Globus pallidus (tissue), 1 donor: ENCODE measurements at places on chromosomes 16 and 17.

DNA sequence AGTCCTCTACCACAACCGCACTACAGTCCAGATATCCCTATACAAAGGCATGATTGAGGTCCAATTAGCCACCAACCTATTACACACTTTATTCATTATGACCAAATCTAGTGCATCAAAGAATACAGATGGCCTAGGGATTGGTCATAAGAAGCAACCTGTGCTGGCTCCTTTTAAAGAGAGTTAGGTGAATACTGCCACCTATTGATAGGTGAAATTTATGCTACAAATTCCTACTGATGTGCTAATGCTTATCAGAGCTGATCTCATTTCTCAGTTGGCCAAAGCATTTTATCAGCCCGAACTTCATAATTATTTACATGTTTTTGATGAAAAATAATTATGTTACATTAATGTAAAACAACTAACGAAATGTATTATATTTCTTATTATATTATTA lies 166.3 kb downstream of the ANKFN1 start:
- peak; percentile 7 for DNase-seq

DNA sequence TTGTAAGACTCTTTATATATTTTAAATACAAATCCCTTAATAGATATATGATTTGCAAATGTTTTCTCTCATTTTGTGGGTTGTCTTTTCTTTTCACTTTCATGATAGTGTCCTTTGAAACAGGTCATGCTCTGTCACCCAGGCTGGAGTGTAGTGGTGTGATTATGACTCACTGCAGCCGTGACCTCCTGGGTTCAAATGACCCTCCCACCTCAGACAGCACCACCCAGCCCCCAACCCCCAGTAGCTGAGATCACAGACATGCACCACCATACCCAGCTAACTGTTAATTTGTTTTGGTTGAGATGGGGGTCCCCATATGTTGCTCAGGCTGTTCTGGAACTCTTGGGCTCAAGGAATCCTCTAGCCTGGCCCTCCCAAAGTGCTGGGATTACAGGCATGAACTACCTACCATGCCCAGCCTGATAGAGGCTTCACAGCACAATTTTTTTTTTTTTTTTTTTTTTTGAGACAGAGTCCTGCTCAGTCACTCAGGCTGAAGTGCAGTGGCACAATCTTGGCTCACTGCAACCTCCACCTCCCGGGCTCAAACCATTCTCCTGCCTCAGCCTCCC lies 18.5 kb upstream of the TMIGD1 start:
- no peak for DNase-seq

GRCh38 chr17:1224330-1224729 lies 44.5 kb upstream of the ABR start:
- DNase-seq: no peak

DNA sequence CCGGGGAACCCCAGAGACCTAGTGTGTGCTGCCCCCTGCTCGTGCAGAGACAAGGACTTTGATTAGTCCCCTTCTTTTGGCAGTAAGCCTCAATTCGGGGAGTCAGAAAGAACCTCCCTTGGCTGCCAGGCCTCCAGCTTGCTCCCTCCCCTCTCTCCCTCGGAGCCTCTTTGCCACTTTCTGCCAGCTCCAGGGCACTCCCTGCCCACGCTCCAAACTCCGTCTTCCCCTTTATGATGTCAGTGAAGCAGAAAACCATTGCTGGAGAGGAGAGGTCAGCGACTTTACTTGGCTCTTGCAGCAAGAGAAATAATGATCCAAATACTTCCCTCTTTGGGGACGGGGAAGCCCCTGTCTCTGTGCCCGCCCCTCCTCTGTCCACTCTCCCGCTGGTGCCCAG lies 28.1 kb downstream of the TTYH2 start:
- peak; percentile 73 for DNase-seq

DNA sequence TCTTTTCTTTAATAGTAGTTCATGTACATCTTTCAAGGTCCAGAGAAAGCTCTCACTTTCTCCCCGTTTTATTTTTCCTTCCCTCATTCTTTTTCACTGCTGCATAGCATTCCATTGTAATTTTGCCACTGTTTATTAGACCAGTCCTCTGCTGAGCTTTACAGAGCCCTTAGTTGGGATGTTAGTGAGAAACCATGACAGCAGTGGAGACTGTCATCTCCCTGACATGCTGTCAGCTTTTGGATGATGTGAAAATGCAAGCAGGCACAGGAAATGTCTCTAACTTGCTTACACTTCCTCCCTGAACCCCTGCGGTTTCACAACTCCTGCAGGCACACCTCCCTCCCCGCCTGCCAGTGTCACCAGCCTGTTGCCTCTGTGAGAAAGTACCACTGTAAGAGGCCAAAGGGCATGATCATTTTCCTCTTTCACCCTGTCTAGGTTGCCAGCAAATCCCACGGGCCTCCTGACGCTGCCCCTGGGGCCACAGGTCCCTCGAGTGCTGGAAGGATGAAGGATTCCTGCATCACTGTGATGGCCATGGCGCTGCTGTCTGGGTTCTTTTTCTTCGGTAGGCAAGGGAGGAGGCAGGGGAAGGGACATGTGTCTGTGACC lies at the start of gene ITGAL:
TSS of gene ITGAL (plus strand) at position 415 of the 615 bp plus-strand sequence. CDS start at position 511, 96 bp downstream.
- DNase-seq: peak; percentile 48

- no peak for DNase-seq
Measured at GRCh38 chr17:22304667-22305303, 612.5 kb downstream of the KCNJ18 start.

GRCh38 chr17:33205552-33205951 lies 87.5 kb downstream of the ASIC2 start:
- DNase-seq: no peak

DNA sequence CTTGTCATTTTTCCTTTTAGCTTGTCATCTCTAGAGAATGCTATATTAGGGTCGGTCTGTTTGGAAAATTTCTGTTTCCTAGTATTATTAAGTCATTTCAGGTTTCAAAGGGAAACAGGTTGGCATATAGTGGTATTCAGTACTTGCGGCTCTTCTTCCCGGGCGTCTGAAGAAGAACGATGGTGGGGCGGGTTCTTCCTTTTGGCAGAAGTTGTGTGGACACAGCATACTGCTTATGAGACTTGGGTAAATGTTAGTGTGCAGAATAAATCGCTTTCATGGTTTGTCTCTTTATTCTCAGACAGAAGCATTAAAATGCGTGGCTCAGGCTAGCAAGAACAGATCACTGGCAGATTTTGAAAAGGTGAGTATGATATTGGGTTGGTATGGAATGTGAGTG lies 9.6 kb upstream of the CDK5R1 start:
- no peak for DNase-seq

GRCh38 chr16:80938004-80938878 lies 68.4 kb downstream of the CMC2 start:
- DNase-seq: peak; percentile 9

DNA sequence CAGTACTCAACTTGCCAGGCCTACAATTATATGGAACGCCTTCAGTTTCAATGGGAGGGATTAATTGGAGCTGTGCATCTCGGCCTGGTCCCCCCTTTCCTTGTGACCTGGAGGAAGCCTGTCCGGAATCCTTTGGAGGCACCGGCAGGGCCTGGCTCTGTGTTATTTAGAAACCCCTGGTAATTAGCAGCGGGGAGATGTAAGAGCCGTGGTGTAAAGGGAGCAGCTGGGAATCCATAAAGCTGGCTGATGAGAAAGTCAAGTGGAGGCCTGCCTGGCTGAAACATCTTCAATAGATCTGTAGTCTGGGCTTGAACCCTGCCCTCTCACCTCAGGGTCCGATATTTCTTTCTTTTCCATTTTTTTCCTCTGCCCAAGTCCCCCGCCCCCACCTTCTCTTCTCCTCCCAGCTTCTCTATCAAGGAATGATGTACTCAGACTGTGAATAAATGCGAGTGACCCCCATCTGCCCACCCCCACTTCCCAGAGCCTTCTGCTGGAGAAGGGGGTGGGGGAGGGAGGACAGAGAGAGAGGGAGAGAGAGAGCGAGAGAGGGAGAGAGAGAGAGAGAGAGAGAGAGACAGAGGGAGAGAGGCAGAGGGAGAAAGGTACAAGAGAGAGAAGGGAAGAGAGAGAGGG lies 495.5 kb upstream of the ZFHX3 start:
- DNase-seq: no peak

GRCh38 chr16:3640207-3640606 lies 14.3 kb upstream of the DNASE1 start:
- DNase-seq: no peak

- peak; percentile 51 for DNase-seq
Measured at GRCh38 chr16:79437764-79438751, 162.5 kb downstream of the MAF start.

GRCh38 chr16:1762196-1762878 lies 9.0 kb downstream of the NME3 start:
- DNase-seq: no peak

- no peak for DNase-seq
Measured at GRCh38 chr16:50246299-50247122, 19.8 kb upstream of the ADCY7 start.

DNA sequence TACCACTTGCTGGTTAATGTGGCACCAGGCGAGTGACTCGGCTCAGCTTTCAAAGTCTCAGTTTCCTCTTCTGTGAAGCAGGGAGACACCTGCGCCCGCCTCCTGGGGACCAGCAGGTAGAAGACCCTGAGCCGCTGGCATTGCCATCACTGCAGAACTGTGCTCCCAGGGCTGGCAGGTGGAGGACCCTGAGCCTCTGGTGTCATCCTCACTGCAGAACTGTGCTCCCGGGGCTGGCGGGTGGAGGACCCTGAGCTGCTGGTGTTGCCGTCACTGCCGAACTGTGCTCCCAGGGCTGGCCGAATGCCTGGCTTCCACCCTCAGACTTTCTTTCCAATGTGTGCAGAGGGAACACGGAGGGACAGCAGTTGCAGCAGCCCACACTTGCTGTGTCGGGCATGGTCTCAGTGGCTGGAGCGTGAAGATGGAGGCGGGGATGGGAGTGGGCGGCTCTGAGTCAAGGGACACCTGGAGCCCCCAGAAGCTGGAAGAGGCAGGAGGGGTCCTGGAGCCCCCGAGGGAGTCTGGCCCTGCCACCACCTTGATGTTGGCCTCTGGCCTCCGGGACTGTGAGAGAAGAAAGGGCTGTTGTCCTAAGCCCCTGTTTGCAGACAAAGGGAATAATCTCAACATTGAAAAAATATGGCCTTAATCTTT lies 75.8 kb upstream of the METTL9 start:
- no peak for DNase-seq

DNA sequence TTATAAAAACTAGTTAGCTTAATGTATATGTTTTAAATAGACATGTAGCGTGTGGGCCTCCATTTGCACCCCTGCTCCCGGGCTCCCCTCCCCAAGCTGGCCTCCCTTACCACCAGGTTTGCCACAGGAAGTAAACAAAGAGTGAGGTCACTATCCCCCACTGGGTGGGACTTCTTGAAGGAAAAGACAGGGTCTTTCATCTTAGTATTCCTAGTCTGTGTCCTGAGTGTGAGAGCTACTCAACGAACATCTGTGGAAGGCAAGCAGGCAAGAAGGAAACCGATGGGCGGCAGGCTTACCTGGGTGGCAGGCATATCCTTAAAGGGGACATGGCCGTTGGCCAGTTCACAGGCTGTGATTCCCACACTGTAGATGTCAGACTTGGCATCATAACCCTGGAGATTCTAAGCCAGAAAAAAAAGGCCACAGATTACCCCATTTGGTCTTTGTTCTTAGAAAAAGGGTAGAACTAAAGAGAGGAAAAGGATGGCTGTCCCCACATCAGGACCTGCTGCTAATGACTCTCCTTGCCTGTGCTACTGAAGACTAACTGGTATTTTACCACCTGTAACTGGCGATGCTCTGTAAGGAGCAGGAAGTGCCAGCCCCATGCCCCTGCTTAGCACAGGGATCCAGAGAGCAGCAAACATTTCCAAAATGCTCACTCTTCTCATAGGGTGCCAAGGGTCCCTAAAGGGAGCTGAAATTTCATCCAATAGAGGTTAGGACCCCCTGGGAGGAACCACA lies 6.6 kb upstream of the LIMD2 start:
- DNase-seq: no peak

GRCh38 chr16:23527961-23528643 lies 17.8 kb upstream of the GGA2 start:
- DNase-seq: no peak

DNA sequence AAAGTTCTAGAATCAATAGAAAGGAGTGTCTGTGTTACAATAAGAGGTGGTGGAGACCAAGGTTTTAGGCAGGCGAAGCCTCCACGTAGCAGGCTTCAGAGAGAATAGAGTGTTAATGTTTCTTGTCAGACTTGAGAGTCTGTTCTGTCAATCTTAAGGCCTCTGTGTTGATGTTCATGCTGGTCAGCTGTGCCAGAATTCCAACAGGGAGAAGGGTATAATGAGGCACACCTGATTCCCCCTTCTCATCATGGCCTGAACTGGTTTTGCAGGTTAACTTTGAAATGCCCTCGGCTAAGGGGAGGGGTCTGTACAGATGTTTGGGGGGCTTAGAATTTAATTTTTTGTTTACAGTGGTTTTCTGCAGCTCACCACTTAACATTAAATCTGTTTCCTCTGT lies 46.0 kb downstream of the RNF112 start:
- no peak for DNase-seq

GRCh38 chr17:65155622-65156021 lies 18.5 kb downstream of the RGS9 start:
- no peak for DNase-seq

DNA sequence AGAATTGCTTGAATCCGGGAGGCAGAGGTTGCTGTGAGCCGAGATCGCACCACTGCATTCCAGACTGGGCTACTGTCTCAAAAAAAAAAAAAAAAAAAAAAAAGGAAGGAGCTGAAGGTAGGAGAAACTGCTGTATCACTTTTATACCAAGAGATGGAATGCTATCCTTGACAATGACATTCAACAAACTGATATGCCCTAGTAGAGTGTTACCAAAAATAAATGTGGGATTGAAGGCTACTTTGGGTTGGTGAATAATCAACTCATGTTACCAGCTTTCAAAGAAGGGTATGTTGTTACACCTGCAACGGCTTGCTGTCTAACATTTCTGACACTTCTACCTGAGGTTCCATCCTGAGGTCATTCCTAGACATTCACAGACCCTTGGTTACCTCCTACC lies 84.9 kb downstream of the TEX14 start:
- no peak for DNase-seq

GRCh38 chr17:4499431-4500190 lies 930 bp downstream of the SPNS2 start:
- DNase-seq: peak; percentile 67

DNA sequence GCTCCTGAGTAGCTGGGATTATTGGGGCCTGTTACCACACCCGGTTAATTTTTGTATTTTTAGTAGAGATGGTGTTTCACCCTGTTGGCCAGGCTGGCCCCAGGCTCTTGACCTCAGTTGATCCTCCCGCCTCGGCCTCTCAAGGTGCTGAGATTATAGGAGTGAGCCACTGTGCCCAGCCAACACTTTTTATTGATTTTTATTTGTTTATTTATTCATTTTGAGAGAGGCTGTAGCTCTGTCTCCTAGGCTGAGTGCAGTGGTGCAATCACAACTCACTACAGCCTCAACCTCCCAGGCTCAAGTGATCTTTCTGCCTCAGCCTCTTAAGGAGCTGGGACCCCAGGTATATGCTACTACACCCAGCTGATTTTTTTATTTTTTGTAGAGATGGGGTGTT lies 54.7 kb downstream of the TNRC6A start:
- no peak for DNase-seq
